ENCODE measurements at places on chromosomes 1 and 21.

- peak; percentile 44 for DNase-seq
These were observed 61.1 kb downstream of the XCL1 start for GRCh38 chr1:168637350-168637991.

DNA sequence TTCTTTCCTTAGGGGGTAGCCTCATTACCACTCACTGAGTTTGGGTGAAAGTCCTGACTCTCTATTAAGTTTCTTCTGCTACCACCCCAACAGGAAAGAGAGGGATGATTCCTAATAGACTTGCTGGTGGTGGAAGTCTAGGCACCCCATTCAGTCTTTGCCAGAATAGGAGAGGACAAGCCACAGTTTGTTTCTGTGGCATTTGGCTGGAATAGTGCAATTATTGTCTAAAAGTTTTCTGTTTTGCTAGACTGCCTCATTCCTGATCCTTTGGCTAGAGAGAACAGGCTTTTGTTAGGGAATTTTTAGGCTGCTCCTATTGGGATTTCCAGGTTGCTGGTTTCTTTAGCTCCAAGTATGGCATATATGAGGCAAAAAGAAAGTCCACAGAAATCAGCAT lies 9.9 kb upstream of the HJV start:
- DNase-seq = no peak

DNA sequence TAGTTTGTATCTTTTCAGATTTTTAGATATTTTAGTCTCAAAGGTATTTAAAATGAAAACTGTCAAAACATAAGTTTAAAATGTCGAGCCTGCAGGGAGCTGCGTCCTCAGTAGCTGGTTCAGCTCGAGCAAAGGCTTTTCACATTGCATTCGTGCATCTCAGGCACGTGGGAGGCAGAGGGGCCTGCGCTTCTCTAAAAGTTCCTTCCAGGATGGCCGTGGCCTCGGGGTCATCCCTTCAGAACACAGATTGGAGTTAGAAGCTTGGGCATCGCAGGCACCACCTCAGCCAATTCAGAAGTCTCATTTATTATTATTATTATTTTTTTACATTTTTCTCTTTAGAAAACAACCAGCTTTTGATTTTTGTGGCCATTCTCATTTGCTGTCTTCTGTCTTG lies 66.9 kb upstream of the DIP2A start:
- no peak for DNase-seq

DNA sequence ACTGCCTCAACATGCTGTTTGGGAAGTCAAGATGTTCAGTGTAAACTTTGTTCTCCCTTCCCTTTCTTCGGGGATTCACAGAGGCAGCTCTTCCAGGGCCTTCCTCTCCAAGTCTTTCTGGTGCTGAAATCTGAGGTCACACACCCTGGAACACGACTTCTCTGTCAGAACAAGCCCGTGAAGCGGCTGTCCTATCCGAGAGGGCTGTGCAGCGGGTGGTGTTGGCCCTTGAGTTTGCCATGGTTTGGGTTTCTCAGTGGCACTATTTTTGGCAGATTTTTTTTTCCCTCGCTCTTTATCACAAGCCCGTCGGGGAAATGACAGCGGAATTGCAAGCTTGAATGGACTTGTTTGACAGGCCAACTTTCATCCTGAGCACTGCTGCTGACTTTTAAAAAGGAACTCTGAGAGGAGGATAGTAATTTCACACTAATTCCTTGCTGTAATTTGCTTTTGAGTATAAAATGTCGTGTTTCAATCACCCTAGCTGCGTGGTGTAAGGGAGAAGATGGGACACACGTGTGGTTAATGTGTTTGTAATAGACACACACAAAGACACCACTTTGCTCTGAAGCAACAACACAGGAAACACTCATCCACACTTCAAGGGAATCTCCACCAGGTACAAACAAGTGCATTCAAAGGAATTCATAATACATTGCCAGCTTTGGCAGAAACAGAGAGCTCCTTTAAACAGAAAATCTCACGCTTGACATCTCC lies 60.1 kb upstream of the TARBP1 start:
- no peak for DNase-seq

GRCh38 chr1:171252482-171252881 lies 4.2 kb downstream of the FMO1 start:
- DNase-seq = no peak

GRCh38 chr1:16063226-16063829 lies 10.1 kb downstream of the FAM131C start:
- DNase-seq = no peak

DNA sequence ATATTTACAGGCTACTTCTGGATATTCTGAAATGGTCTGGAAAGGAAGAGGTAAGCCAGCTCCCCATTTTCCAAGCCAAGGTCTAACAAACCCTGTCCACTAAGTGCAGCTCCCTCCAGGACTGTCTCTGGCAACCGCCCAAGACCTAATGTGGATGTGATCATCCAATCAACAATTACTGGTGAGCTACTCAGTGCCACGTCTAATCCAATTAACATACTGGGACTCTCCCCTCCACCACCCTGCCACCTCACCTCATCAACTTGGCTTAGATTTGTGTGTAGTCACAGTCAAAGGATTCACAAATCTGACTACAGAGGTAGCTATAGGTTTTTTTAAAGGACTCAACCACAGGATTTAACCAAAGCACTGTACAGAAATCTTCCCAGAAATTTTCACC lies 25.4 kb upstream of the S100A7 start:
- no peak for DNase-seq

DNA sequence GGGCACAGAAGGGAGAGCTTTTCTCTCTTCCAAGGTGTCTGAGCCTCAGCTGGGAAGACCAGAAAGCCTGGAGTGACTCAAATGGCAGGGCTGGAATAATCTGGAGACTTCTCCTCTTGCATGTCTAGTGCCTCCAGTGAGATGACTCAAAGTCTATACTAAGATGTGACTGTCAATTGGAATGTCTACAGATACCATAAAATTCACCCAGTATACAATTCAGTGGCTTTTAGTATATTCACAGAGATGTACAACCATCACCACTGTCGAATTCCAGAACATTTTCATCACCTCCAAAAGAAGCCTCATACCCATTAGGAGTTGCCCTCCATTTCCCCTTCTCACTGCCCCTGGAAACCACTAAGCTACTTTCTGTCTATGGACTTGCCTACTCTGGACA lies 47.9 kb upstream of the CNN3 start:
- DNase-seq = no peak

DNA sequence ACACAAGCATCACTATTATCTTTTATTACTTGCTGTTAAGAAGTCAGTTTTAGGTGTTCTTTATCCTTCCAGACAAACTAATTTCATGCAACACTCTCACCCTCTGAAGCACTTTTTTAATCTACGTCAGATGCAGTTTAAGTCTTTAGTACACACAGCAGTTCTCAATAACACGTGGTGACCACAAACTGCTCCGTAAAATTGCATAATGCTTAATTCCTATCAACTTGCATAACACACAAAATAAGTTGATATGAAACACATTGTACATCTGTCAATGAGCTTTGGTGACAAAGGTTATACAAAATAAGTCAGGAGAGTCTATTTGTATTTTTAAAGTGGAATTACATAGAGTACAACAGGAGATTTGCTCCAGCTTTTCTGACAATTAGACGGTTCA lies 140.9 kb upstream of the ETS2 start:
- peak; percentile 73 for DNase-seq

- DNase-seq = peak; percentile 89
These were observed 41.3 kb upstream of the TACSTD2 start for GRCh38 chr1:58618303-58618702.

GRCh38 chr1:155974208-155975115 lies 3.9 kb downstream of the ARHGEF2 start:
- no peak for DNase-seq

- DNase-seq = no peak
These were observed 17.4 kb upstream of the CD1D start for GRCh38 chr1:158163000-158163947.

GRCh38 chr1:15148941-15149340 lies 4.6 kb upstream of the TMEM51 start:
- DNase-seq = no peak

DNA sequence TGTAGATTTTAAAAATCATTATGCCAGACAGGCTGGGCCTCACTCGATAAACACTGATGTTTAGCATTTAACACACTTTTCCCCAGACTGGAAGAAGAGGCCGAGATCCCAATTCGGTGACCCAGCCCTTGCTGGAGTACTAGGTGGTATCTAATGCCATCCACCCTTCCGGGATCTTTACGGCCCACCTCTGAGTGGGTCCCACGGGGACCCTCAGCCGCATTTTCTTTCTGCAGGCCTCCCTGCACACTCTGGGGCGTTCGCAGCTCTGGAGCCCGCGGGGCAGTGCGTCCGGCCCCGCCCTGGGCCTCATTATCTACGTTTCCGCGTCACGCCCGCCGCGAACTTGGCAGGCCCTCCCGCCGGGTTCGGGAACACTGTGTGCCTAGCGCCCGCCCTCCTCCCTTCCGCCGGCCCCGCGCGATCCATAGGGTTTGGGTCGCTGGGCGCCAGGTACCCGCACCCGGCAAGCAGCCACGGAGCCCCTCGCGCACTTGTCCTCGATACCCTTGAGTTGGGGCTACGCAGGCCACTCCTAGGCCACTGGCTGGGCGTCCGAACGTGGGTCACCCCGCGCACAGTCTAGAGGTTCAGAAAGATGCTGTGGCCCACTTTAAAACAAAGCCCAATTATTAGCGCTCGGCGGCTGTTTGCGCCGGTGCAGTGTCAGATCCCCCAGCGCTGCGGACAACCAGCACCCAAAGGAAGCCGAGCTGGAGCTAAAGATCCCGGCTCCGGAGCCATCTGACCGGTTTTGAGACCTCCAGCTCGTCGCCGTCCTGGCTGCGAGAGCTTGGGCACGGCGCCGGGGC lies 950 bp upstream of the EVA1C start:
- peak; percentile 90 for DNase-seq

- no peak for DNase-seq
These were observed 41.9 kb downstream of the SPAG17 start for GRCh38 chr1:118143121-118143520.

GRCh38 chr1:198178615-198179014 lies 21.8 kb downstream of the NEK7 start:
- DNase-seq = no peak

DNA sequence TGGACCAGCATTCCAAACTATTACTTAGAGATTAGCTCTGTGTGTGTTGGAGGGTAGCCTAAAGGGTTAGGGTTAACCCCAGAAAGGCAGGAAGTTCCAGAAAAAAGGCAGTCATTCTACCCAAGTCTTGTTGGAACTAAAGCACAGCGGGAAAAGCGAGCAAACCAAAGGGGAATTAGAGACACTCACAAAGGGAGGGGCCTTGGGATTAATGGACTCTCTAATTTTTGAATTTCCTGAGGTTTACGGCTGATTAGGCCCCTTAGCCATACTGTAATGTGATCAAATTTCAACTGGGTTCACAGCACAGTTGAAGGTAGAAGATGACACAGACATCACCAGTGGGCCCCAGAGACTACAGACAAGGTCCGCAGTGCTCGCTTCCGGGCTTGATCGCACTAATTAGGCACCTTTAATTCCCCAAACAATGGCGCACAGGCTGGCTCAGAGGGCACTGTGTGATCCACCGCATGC lies 28.3 kb downstream of the CAPZB start:
- DNase-seq = no peak

GRCh38 chr21:27725916-27726315 lies 759.0 kb upstream of the ADAMTS5 start:
- peak; percentile 50 for DNase-seq

DNA sequence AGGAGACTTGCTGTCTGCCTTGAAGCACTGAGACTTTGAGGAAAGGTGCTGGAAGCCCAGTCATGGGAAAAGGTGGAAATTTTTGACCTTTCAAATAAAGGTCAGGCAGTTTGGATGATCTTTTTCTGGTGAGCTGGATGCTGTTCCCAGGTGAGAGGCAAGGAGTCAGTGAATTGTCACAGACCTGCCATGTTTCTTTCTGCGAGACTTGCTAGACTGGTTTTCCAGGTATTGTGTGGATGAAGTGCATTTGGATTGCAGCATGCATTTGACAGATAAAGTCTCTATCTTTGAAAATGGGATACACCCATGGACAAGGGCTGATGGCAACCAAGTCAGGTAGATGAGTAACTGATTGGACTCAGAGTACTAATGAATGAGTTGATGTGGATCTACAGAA lies 65.7 kb upstream of the NHLH2 start:
- DNase-seq = no peak

DNA sequence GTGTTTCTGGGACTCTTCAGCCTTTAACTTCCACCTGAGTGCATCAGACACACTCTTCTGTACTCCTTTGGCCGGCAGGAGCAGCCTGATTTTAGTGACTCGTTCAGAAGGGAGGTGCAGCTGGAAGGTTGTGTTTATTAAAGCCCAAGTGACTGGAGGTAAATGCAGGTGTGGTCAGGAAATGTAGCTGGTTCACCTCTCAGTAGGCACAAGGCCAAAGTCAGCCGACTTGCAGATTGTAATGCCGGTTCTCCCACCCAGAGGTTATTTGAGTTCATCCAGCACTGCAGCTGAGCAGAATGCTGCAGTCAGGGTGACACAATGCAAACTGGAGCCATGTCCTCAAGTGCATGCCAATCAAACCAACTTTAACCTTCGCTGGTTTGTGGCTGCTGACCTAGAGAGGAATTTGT lies 91.5 kb downstream of the SPATA46 start:
- no peak for DNase-seq
